Suppressor macrophage treated with lipopolysaccharide for 4 hours (primary cell): ENCODE measurements at places on chromosomes 2 and 18.

GRCh38 chr18:38025433-38026038 lies 459.9 kb upstream of the CELF4 start:
- no peak for DNase-seq

DNA sequence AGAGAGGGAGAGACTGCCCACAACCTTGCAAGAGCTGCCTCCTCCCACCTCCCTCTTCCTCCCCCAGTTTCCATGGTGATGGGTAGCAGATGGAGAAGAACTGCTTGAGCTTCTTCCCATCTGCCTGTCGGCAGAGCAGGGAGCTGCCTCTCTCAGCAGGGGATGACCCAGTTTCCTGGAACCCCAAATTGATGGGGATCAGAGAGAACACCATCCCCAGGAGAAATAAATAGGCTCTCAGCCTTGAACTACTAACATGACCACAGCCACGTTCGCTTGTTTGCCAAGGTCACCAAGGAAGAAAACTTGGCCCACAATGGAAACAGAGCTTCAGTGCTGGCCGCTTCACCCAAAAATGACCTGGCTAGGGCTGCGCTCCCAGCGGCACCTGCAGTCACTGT lies 82.2 kb downstream of the ADD2 start:
- no peak for DNase-seq

- DNase-seq = no peak
These were observed 80.7 kb upstream of the RNF152 start for GRCh38 chr18:61973273-61974115.

GRCh38 chr18:77096936-77097886 lies 35.4 kb downstream of the MBP start:
- no peak for DNase-seq

DNA sequence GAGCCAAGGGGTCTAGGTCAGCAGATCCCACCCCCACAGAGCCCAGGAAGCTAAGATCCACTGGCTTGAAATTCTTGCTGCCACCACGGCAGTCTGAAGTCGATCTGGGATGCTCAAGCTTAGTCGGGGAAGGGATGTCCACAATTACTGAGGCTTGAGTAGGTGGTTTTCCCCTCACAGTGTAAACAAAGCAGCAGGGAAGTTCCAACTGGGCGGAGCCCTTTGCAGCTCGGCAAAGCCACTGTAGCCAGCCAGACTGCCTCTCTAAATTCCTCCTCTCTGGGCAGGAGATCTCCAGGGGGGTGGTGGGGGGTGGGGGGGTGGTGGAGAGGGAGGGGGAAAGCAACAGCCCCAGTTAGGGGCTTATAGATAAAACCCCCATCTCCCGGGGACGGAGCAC lies 419.5 kb downstream of the NUP35 start:
- DNase-seq = no peak

- DNase-seq = no peak
These were observed 826.4 kb downstream of the SOCS6 start for GRCh38 chr18:71115261-71115660.

GRCh38 chr2:229610872-229611271 lies 103.5 kb downstream of the DNER start:
- DNase-seq = no peak

GRCh38 chr18:58977223-58977622 lies 112.5 kb downstream of the ZNF532 start:
- no peak for DNase-seq

GRCh38 chr2:132416723-132417395 lies at the start of gene GPR39:
GPR39 (plus strand) TSS chr2:132416805.
- DNase-seq = no peak

DNA sequence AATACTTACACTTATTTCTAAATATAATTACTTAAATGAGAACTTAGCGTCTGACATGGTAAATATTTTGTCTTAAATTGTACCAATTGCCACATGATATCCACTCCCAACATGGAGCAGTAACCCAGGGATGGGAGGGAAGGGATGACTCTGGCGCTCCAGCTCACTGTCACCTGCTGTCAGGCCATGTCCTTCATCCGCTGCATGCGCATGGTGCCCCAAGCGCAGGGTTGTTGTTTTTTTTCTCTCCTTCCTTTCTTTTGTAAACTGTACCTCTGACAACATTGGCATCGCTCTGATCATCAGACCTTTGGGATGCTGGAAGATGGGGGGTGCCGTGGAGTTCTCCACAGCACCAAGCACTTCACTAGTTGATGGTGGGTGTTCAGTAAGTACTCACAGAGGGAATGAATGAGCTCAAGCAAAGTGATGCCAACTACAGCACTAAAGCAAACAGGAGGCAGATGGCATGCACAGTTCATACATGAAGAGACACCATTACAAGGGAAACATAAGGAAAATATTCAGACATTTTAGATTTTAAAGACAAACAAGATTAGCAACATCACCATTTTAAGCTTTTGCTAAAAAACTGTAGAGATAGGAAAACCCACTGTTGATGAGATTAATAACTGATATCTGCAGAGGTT lies 247.8 kb downstream of the GBX2 start:
- no peak for DNase-seq

DNA sequence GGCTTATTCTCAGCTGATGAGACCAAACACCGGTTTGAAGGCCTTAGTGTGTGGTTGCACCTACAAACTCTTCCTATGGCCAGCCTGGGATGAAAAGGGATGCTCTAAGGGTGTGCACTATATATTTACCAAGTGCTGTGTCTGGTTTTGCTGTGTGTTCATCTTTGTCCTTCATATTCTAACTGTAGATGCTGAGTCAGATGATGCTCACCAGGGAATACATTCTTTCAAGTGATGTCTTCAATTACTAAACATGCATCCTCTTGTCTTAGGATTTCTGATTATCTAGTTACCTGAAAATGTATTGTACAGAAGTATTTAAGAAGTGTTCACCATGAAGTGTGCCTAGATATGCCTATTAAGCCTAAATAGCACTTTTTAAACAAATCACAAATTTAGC lies 1111.6 kb upstream of the ZEB2 start:
- no peak for DNase-seq

- DNase-seq = no peak
These were observed 96.8 kb downstream of the SNTG2 start for GRCh38 chr2:1047485-1047884.

DNA sequence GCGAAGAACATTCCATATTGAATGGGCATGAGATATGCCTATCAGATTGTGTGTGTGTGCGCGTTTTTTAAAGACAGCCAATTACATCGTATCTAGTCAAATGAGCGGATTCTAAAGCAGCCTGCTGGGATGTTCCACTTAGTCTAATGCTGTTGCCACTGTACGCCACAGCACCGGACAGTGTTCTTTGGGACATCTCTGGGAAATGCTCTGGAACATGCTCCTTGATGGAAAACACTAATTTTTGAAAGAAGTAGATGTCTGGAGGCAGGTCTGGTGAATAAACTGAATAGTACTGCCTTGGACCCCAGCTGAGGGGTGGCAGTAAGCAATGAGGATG lies 3.6 kb upstream of the TMEM150A start:
- no peak for DNase-seq

DNA sequence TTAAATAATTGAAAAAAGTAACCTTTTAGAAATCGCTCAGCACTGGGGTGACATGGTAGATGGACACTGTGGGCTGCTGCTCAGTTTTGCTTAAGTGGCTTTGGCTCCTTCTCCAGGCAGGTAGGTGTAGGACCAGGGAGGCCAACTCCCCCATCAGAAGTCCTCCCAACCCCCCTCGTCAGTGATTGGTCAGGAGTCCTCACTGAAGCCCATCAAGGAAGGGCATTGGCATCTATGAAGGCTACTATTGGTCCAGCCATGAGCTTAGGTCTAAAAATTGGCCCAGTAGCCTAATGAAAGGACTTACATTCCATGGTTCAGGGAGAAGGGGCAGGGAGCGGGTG lies 34.7 kb downstream of the ST3GAL5 start:
- DNase-seq = no peak

- no peak for DNase-seq
These were observed 248.3 kb upstream of the COL3A1 start for GRCh38 chr2:188725746-188726360.

DNA sequence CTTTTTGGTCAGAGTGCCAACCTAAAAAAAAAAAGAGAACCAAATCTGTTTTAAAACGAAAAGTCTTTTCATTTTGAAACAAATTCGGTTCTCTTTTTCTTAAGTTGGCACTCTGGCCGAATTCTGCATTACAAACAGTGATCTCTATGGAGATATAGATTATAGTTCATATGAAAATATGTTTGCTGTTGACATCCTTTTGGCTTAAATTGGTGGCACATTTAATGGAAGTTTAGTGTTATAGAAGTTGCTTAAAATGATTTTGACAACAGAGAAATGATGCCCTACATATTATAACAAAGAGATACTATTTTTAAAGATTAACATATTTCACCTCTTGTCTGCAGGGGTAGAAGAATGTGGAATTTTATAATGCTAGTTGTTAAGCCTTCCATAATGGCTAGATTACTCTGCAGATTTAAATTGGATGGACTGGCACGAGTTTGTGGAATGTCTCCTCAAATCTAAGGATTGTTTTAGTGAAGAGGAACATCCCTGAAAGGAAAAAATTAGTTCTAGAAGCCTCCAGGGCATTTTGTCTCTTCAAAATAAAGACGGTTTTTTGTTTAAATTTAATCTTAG lies 222.9 kb upstream of the CDH2 start:
- DNase-seq = no peak

DNA sequence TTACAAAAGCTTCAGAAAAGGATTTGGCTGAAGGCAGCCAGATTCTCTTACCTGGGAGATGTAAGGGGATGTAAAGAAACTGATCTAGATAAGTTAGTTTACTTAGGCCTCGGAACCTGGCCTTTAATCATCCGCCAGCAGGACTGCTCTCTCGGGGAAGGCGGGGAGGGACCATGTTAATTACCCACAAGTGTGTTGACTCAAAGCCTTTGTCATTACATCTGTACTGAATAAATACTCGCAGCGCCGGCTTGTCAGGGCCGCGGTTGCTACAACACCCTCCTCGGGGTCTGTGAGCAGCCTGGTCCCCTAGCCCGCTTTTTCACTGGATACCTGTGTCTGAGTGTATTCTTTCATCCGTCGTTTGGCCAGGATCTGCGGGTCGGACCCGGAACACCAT lies 6.7 kb downstream of the CHMP3 start:
- DNase-seq = no peak

DNA sequence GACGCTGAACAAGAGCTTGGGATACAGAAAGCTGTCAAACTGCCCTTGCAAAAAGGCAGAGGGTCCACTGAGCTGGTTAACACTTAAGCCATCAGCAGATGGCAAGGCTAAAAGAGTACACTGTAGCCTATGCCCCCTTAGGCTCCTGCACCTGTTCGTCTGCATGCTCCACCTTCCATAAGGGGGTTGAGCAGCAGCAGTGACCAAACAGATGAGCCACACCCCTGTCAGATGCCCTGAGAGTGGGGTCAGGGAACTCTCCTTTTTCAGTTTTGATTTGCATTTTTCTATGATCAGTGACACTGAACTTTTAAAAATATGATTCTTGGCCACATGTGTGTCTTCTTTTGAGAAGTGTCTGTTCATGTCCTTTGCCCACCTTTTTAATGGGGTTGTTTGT lies 402.5 kb upstream of the FAM98A start:
- DNase-seq = no peak

DNA sequence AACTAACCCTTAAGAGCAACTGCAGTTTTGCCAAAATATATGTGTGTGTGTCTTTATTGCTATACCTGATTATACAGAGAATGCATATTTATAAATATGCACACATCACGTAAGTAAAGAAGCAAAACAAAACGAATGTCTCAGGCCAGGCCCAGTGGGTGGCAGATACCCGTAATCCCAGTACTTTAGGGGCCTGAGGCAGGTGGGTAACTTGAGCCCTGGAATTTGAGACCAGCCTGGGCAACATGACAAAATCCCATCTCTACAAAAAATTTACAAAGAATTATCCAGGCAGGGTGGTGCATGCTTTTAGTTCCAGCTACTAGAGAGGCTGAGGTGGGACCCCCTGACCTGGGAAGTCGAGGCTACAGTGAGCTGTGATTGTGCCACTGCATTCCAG lies 745.3 kb downstream of the SATB2 start:
- no peak for DNase-seq

DNA sequence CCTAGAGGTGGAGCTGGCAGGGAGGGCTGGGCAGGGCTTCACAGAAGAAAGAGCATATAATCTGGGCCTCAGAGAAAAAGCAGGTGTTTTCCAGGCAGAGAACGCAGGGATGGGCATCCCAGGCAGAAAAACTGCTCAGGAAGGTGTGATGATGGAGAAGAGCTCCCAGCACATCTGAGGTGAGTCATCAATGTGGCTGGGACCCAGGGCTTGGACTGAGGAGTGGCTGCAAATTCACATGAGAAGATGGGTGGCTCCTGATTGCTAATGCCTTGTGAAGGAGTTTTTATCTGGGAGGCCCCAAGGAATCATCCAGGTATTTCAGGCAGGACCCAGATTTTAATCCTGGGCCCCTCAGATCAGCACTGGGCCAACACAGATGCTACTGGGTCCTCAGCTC lies 10.2 kb downstream of the IL1F10 start:
- DNase-seq = no peak

DNA sequence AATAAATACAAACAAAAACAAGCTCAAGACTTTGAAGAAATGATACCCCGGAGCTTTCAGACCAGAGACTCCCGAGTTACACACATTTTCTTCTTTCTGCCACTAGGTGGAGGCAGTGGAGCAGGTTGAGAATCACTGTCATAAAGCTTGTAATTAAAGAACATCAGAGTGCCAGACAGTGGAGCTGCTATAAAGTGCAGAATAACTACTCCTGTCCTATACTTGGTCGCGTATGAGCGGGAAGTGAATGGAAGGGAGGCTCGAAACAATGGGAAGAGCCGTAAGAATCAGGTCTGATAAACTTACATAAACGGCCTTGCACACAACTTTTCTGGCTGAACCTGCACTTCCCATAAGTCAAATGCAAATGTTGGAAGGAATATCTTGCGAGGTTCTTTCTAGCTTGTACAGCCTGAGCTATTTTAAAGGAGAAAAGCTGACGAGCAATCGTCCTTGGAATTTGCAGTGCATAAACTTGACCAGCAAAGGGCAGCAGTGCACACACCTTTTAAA lies 189.0 kb downstream of the RPIA start:
- peak; percentile 63 for DNase-seq

GRCh38 chr2:14544247-14544646 lies 88.3 kb upstream of the LRATD1 start:
- DNase-seq = no peak

DNA sequence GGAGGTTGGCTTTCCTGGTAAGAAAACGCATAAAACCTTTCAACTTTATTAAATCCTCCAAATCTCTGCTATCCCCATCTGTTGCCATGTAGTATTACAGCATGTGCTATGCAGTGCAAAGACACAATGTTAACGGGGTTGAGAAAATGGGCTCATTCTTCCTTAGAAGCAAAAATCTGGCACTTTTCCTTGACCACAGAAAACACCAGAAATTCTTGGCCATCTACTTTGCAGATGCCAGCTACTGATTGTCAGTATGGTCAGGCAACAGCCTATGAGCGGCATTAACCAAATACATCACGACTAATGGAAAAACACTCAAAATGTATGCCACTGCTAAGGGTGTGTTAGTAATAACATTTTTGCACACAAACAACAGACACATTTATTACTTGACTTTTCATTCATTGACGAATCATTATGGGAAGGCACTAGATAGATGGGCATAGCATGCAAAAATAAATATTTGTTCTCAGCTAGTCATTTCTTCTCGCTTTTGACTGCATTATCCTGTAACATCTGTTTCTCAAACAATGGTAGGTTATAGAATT lies 65.2 kb upstream of the CRIM1 start:
- no peak for DNase-seq

- peak; percentile 16 for DNase-seq
These were observed 42.0 kb downstream of the SP140 start for GRCh38 chr2:230267556-230267955.
